ENCODE measurements at places on chromosomes 1 and 21.

- no peak for DNase-seq
Measured at GRCh38 chr1:228443395-228443794, 26.7 kb upstream of the TRIM17 start.

DNA sequence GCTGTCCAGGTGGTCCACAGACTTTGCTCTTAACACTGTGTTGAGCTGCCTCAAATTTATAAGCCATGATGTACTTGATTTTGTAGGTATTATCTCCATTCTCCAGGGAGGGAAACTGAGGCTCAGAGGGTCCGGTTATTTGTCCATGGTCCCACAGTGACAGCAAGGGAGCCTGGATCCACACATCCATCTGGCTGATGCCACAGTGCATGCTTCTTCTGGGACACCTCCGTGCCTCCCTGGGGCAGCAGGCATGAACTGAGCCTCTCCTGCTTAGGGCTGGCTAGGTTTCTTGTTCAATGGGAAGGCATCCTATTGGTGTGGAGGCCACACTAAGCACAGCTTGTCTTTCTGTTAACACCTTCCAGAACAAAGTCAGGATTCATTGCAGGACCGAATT lies 317.3 kb downstream of the AJAP1 start:
- no peak for DNase-seq

GRCh38 chr1:54413732-54414131 lies 7.5 kb upstream of the SSBP3 start:
- no peak for DNase-seq

GRCh38 chr21:31248598-31248997 lies 95.5 kb downstream of the TIAM1 start:
- no peak for DNase-seq

DNA sequence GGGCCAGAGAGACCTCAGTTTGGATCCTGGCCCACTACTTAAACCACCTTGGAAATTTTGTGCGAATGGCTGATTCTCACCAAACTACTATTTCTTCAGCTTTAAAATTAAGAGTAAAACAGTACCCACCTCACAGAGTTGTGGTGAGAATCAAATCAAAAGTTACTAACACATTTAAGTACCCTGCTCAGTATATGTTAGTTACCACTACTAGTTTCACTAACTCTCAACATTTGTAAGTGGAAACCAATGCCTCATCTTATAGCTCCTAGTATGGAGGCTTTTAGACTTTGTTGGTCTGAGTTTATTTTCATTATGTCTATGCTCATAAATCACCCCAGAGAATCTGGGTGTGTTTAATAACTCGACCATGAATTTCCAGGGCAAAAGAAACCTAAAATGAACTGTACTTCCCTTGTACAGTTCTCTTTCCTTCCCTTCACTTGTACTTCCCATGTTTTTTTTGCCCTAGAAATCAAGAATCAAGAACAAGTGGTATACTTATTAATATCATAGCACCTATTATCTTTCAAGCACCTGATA lies 11.6 kb upstream of the SERBP1 start:
- no peak for DNase-seq

GRCh38 chr1:166703726-166704462 lies 135.4 kb upstream of the POGK start:
- DNase-seq = no peak

DNA sequence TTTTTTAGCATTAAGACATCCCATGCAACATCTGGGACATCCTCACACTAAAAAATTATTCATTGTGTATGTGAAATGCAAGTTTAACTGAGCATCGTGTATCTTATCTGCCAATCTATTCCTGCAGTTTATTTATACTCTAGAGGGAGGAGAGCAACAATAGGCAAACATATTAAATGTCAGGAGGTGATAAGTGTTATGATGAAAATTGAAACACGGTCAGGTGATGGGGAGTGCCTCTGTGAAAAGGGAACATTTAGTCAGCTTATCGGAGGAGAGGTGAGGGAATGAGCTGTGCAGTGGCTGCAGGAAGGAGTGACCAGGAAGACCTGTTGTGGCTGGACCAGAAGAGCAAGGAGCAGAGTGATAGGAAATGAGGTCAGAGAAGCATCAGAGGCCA lies 775 bp upstream of the EFCAB14 start:
- DNase-seq = no peak

GRCh38 chr1:198655459-198656121 lies 16.8 kb downstream of the PTPRC start:
- DNase-seq = no peak

GRCh38 chr1:172373864-172374263 lies 46.6 kb upstream of the C1orf105 start:
- no peak for DNase-seq

- no peak for DNase-seq
Measured at GRCh38 chr21:37259426-37259825, 7.7 kb downstream of the VPS26C start.

DNA sequence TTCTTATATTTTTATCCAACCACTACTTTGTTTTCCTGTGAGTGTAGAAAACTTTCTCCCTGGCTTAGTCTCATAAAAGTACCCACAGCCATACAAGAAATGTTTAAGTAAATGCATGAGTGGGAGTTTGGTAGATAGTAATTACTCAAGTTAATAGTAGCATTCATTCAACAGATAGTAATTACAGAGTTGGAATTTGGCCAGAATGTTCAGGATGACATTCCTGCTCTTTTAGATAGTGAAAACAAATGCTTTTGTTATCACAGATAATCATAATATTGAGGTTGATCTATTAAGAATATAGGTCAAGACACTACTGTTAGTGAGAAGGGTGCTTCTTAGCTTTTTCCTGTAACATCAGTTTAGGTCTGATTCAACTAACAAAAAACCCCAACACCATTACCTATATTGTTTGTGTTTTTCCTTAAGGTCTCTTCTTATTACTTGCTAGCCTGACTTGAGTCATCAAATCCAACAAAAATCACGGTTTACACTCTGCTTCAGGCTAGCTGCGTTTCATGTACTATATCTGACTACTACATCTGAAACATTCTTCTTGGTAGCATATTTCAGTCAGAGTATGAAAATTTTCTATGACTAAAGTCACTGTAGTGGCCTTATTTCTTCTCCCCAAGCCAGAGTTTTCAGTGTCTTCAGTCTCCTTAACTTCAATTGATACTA lies 163.7 kb downstream of the HS2ST1 start:
- no peak for DNase-seq

- DNase-seq = no peak
Measured at GRCh38 chr21:17612023-17612564, 607 bp downstream of the BTG3 start.

DNA sequence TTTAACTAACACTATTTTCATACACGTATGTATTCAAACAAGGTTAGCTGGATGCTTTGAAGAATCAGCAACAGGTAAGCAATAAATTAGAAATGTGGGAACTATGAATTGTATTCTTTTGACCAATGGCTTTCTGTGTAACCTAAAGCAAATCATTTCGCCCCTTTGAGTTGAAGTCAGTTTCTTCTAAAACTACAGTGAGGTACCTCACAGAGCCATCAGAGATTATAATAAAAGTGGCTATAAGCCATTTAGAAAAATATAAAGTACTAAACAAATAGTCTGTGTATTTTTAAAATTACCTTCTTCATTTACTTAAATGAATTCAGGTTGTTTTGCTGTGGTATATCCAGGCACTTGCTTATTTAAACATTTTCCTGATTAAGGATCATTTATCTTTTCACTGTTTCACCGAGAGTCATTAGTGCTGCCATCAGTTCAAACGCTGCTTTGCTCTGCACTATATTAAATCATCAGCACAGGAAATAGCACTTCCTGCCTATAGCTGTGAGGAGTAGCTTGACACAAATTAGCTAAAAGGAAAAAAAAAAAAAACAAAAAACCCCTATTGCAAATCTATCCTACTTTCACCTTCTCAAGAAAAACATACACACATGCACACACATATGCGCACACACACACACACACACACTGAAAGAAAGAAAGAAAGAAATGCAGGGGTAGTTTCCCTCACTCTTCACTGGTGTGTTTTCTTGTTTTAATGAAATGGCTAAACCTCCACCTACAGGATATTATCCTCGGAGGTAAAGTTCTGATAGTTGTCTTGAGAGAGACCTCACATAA lies 39.8 kb upstream of the C1orf105 start:
- DNase-seq = no peak

GRCh38 chr21:32020564-32020963 lies 147.7 kb downstream of the HUNK start:
- DNase-seq = no peak

- no peak for DNase-seq
Measured at GRCh38 chr1:8031176-8031785, 5.2 kb upstream of the ERRFI1 start.

GRCh38 chr1:113118266-113118665 lies 45.3 kb downstream of the LRIG2 start:
- DNase-seq = no peak

GRCh38 chr1:193068013-193068412 lies 8.6 kb downstream of the RO60 start:
- no peak for DNase-seq

DNA sequence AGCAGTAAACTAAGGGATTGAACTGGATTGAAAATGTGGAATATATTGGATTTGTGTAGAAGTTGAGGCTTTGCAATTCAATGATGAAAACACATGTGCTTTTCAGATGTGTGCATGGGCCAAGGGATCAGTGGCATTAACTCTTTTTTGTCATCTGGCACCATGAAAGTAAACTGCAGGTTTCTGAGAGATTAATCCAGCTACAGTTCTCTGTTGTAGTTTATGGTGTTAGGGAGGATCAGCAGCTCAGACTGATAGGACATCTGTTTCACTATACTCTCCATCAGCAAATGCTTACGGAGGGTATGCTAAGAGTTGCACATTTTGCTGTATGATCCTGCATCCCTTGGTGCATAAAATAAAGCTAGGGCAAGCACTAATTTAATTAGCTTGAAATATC lies 82.6 kb downstream of the C1orf21 start:
- no peak for DNase-seq

GRCh38 chr1:112256411-112256810 lies 139.6 kb upstream of the CTTNBP2NL start:
- no peak for DNase-seq

DNA sequence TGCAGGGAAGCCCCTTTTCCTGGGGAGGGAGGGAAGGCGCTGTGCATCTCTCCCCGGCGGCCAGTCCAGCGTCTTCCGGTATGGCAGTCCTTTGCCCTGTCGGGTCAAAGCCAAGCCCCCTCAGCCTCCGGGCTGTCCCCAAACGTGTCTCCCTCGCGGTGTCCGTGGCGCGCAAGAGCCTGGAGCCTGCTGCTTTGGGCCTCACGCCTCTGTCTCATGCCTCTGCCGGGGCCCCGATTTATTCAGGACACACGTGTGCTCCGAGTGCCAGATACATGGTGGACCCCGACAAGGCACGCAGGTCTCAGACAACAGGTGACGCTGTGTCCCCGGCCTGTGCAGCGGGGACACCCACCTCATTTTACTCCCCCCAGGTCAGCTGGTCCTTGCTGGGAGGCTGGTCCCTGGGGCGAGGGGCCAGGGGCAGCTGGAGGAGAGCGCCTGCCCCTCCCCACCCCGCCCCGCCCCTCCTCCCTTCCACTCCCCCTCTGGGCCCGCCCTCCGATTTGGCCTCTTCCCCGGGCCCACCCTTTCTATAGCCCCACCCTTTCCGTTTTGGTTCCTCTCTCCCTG lies 176.7 kb downstream of the CAMTA1 start:
- no peak for DNase-seq

GRCh38 chr1:241985787-241986186 lies 13.1 kb downstream of the MAP1LC3C start:
- DNase-seq = no peak

GRCh38 chr1:217184854-217185253 lies 446.0 kb downstream of the GPATCH2 start:
- DNase-seq = no peak

- DNase-seq = no peak
Measured at GRCh38 chr1:93700532-93701469, 19.2 kb upstream of the BCAR3 start.
